COR-L47 (cell line): ENCODE measurements at places on chromosomes 1 and 21.

DNA sequence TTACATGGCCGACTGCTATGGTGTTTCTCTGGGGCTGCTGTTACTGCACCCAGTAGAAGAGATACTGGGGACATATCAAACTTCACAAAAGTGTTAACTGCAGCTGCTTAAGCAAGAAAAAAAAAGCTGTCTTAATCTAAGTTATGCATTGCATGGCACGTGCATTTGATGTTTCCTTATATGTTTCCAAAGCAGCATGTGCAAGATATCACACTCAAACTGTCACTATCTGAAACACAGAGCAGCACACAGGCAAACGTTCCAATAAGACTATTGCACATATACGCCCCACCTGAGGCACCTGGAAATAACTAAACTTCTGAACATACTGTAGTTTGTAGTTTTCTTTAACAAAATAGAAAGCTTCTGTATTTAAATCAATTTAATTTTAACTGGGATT lies 671.4 kb upstream of the ADGRL2 start:
- no peak for DNase-seq

GRCh38 chr1:32681509-32681908 lies 21.1 kb downstream of the SYNC start:
- no peak for DNase-seq

DNA sequence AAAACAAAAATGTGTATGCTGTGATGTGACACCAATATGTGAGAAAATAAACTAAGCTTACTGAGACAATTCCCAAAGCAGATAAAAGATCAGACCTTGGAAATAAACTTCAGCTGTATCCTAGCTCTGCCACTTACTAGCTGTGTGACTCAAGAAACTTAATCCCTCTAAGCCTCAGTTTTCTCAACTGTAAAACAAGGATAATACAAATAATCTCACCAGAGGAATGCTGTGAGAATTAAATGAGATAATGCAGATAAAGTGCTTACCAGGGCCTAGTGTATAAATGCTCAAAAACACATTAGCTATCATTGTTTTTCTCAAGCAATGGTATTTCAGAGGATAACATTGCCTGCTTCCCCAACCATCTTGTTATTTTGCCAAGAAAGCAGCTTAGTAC lies 2.1 kb downstream of the HEATR1 start:
- no peak for DNase-seq

- no peak for DNase-seq
Observed at GRCh38 chr1:91885213-91885715, 687 bp downstream of the TGFBR3 start.

DNA sequence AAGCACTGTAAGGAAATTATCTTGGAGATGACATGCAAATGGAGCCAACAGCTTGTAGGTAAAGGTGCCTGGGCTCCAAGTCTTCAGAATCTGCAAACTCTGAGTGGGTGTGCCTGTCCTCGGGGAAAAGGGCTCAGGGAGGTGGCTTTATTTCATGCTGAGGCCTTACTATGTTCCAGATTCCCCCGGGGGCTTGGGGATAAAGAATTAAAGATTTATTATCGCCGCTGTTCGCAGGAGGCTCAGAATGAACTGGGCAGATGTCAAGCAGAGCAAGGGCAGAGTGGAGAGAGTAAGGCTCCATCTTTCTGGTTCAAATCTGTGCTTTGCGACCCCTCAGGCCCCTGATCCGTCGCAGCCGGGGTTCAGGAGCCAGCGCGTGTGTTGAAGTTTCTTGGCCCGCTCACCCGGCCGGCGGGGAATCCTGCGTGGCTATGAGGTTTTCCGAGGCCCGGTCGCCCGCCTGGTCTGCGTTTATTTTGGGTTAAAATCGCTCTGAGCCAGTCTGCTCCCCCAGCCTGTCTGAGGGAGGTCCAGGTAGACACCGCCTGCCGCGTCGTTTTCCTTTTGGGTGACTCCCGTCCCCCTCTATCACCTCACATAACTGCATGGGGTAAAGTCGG lies 19.5 kb downstream of the RHOU start:
- DNase-seq = no peak

DNA sequence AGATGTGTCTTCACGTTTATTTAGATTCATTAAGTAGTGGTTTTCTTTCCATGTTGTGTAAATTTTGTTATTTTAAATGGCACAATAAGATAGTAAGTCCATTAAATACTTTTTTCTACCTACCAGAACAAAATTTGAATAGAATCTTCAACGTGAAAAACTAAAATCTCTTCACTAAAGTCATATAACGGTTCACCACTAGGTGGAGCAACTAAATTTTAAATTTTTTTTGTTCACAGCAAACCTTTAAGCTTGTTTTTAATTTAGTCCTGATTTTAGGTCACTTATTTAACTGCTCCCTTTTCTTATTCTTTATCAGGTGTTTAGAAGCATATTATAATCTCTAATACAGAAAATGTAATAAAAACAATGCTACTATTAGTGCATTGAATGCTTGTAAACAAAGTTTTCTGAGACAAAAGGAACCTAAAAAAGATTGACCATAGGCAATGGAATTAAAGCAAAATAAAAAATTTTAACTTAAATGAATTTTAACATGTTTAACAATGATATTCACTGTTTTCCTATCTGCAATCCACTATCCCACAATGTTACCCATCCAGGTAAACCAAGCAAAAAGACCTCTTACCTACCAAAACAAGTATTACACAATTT lies 28.3 kb upstream of the PKN2 start:
- DNase-seq = no peak

DNA sequence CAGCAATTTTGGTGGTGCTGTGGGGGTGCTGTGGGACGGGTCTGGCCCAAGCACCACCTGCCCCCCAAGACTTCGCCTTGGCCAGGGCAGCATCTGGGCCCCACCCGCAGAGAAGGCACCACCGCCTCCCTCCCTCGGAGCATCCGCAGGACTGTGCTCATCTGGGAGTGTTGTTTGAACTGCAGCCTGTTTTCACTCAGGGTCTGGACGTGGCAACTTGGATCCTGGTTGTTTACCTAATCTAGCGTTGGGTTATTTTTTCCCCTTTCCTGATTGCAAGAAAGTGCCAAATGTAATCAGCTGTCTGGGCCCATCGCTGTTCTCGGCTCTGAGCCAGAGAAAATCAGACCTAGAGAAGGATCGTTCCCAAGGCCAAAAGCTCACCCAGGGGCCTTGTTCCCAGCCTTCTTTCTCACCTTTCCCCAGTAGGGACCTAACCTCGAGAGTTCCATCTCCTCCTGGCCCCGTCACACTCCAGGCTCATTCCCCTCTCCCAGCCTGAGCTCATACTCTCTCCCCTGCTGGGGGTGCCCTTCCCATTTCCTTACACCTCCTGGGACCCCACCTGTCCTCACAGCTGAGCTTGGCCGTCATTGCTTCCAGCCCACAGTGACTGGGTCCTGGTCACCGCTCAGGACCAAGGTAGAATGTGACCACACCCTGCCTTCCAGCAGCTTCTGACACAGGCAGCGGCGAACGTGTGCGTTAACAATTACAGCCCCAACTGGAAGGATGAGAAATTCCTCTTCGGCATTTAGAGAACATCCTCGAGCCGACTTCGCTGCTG lies 72.0 kb upstream of the FAM20B start:
- no peak for DNase-seq

GRCh38 chr21:31366825-31367224 lies 22.8 kb upstream of the TIAM1 start:
- no peak for DNase-seq
